ENCODE measurements at places on chromosomes 12 and 14.

DNA sequence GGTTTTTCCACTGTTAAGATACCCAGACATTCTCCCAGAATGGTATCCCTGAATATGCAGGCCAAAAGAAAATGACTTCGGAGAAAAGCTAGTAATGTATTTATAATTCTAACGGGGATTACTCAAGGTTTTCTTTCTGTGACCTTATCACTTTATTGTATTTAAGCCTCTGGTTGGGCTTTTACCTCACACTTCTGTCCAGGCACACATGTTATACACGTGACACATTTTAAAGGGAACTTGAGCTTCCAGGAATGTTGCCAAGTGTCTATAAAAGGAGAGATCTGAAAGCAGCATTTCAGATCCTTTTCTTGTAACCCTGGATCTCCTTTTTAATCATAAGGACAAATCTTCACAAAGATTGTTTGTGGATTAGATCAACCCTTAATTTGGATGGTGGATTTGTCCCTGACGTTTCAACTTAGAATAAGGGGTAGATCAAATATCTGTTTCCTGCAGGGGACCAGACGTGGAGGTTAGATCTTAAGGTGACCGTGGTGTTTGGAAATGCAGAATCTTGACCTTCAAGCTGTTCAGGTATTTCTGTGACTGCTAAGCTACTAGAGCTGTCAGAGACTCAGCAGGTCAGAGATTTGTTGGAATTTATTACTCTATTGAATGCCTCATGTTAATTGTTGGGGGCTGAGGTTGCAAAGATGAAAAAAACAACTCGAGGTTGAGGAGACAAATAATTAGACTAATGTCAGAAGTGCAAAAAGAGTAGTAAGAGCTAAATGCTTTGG lies 1.5 kb downstream of the CIPC start:
- DNase-seq = no peak

GRCh38 chr14:92988786-92989755 lies 66.1 kb downstream of the CHGA start:
- DNase-seq = no peak

DNA sequence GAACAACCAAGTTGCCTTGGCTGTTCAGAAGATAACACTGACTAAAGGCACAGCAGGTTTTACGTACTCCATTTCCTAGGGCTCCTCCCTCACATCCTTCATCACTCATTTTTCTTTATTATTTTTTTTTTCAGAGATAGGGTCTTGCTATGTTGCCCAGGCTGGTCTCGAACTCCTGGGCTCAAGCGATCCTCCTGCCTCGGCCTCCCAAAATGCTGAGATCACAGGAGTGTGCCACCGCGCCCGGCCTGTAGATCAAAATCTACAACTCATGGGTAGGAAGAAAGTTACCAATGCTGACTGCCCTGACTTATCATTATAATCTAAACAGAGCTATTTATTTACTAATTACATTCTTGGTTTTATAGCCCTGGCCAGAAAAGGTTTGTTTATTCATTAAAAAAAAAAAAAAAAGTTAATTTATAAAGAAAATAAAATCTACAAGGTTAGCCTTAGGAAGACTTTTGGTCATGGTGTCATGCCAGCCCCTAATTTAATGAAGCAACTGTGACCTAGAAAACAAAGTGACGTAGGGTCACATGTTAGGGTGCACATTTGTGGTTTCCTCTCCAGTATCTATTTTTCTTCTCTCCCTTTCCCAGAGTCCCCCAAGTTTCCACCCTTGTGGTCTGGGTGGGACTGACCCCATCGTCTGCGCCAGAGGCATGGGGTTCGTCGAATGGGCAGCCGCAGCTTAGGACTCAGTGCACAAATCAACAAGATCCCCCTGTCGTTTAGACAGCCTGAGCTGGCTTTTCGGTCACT lies 19.0 kb upstream of the FOXN3 start:
- no peak for DNase-seq

GRCh38 chr12:70645494-70646317 lies 8.5 kb upstream of the PTPRB start:
- DNase-seq = no peak

GRCh38 chr14:66508547-66508845 lies 549 bp downstream of the GPHN start:
- DNase-seq = peak; percentile 4

DNA sequence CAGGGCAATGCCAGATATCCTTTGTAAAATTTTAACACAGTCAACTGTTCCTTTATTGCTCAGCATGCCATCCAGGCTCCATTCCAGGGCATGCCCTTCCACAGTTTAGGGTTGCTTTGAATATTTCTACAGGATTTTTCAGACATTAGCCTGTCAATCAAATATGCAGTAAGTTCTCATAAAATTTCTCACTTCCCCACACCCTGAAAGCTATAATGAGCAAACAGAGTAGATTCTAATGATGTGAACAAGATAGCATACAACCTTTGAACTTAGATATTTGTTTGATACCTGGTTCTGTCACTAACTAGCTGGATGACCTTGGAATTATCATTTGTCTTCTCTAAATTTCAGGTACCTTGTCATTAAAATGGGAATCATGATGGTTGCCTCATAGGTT lies 251.2 kb downstream of the SYT1 start:
- DNase-seq = no peak

- DNase-seq = no peak
Measured at GRCh38 chr12:113240395-113240794, 19.1 kb downstream of the TPCN1 start.

DNA sequence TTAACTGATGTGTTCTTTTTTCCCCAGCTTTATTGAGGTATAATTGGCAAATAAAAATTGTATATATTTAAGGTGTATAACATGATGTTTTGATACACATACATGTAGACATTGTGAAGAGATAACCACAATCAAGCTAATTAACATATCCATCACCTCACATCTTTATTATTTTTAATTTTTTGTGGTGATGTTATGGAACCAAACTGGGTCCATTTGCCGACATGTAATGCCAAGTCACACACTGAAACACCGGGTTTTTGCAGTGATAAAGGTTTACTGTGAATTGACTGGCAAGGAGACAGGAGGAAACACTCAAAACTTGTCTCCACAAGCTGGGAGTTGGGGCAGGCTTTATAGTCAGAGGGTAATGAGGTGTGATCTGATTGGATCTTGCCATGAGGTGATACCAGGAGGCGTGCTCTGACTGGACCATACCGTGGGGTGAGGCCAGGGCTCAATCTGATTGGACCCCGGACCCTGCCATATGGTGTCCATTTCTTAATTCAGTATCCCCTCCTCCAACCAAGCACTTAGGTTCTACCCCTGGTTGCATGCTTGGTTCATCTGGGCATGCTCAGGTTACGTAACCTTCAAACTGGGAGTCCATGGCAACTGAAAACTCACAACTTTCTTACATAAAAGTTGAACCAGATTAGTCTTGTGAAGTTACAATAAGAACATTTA lies 11.8 kb upstream of the WSCD2 start:
- no peak for DNase-seq

DNA sequence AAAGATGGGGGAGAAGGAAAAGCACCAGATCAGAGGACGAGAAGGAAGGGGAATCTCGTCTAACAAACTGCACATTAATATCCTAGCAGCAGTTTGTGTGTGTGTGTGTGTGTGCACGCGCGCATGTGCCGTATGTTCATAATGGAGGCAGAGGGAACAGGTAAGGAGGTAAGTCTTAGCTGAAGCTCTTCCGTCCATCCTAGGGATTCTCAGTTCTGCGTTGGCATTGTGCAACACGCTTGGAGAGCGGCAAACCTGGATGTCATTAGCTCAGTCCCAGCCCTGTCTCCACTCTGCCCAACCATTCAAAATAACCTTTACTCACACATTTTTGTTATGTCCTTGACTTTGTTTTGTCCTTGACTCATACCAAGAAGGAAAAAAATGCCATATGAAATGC lies 1.6 kb upstream of the C1R start:
- DNase-seq = no peak

DNA sequence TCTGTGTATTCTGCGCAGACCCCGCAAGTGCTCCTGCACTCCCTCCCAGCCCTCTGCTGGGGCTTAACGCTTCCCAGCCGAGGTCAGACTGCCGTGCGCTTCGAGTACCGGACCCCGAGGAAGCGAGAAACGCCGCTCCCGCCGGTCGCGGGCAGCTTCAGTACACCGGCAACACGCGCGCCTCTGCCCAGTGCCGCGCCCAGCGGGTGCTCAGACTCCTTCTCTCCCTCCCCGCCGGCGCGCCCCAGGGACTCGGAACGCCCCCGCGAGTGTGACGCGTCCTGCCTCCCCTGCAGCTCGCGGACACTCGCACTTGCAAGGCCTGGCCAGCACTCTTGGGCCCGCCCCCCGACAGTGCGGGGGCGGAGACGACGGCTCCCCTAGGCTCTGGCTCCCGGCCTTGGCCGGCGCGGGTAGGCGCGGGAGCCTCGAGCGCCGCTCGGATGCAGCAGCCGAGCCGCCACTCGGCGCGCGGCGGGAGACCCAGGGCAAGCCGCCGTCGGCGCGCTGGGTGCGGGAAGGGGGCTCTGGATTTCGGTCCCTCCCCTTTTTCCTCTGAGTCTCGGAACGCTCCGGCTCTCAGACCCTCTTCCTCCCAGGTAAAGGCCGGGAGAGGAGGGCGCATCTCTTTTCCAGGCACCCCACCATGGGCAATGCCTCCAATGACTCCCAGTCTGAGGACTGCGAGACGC lies at the start of gene PTGER2:
TSS of gene PTGER2 (plus strand) at position 410 of the 692 bp plus-strand sequence. CDS start at position 647, 237 bp downstream.
- peak; percentile 70 for DNase-seq

- DNase-seq = peak; percentile 9
Measured at GRCh38 chr12:130838284-130838950, 633 bp downstream of the STX2 start.

DNA sequence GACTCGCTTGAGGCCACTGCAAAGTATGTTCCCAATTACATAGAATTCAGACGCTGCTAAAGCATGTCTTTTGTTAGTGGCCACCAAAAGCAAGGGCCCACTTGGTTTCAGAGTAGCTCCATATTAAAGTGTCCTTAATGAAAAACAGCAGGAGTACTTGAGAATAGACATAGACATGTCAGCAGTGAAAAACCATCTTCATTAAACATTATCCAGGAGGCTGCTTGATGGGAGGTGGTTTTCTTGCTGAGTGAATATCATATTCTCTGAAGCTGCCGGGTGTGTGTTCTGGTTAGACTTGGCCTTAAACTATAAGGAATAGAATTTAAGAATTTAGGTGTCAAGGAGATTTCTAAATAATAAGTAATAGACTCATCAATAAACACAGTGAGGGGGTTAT lies 79.5 kb upstream of the CCDC198 start:
- DNase-seq = no peak

DNA sequence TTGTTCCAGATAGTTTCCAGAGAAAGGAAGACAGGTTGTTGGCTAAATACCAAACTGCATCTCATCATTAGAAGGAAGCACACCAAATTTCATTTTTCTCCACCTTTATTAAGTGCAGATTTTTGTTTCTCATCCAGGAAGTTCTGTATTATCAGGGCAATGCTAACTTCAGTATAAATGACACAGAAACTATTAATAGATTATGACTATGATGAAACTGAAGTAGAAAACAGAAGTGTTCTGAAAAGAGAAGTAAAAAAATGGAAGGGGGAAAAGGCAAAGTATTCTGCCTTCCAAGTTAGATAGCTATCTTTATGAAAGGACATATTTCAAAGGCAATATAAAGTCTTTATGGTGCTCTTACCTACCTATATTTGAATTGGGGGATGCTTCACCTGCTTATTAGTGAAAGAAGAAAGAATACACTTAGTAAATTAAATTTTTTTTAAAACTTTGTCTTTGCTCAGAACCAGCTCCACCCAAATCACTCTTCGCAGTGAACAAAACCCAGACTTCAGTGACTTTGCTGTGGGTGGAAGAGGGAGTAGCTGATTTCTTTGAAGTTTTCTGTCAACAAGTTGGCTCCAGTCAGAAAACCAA lies 223.9 kb downstream of the PTPRO start:
- no peak for DNase-seq

GRCh38 chr12:5262885-5263284 lies 169.0 kb upstream of the NTF3 start:
- DNase-seq = no peak

DNA sequence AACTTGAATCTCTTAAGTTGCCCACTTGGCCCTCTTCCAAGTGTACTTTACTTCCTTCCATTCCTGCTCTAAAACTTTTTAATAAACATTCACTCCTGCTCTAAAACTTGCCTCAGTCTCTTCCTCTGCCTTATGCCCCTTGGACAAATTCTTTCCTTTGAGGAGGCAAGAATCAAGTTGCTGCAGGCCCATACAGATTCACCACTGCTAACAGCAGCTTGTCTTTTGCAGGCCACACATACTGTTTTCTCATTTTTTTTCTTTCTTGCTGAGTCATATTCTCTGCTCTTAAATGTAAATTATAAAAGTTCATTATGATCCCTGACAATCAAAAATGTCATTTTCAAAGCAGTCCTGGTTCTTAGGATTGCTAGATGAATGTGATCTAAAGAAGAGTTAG lies 1820.8 kb upstream of the FLRT2 start:
- no peak for DNase-seq

DNA sequence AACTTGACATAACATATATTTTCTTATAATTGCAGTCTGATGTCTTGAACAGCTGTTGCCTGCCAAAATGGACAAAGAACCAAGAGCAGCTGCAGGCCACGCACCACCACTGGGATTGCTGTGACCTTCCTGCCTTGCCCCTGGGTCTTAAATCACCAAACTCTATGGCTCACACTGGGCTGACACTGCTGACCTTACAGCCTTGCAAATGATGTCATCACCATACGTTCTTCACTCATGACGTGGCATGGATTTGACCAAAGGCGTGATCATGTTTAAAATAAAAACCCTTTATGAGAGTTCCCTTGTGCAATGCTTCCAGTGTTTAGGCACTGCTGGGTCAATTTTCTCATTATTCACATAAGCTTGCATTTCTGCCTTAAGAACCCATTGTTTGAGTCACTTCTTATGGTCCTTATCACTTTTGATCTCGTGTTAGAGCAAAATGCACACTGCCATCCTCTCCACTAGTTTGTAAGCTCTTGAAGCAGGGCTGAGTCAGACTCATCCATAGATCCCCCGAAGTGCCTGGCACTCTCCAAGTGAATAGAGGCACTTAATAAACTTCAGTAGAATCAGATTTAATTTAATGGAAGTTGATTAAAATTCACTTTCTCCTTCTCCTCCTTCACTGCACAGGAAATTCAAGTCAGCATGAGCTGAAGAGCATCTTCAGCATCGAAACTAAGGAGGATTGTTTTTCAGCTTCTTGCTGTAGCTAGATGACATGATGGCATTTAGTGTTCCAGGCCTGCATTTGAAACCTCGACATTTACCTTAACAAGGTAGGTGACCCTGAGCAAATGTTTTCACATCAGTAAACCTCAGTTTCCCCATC lies 132.4 kb upstream of the PZP start:
- DNase-seq = no peak
